ENCODE measurements at places on chromosomes 16 and 17.

- no peak for DNase-seq
These were observed 146.5 kb upstream of the PLCG2 start for GRCh38 chr16:81632392-81633146.

- DNase-seq: no peak
These were observed 7.4 kb downstream of the POLR2A start for GRCh38 chr17:7491583-7491982.

DNA sequence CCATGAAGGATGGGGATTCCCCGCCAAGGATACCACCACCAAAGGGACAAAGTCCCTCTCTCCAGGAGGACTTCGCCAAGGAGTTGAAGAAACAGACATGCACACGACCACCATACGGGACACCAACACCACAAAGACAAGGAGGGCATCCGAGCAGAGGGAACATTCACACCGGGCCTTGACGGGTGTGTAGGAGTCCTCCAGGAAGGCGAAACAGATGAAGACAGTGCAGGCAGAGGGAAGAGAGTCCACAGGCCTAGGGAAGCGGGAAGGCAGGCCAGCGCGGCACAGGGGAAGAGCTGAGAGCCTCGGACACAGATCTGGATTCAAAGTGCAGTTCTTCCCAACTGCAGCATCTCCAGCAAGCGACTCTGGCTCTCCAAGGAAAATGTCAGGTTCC lies 10.8 kb downstream of the COTL1 start:
- no peak for DNase-seq

DNA sequence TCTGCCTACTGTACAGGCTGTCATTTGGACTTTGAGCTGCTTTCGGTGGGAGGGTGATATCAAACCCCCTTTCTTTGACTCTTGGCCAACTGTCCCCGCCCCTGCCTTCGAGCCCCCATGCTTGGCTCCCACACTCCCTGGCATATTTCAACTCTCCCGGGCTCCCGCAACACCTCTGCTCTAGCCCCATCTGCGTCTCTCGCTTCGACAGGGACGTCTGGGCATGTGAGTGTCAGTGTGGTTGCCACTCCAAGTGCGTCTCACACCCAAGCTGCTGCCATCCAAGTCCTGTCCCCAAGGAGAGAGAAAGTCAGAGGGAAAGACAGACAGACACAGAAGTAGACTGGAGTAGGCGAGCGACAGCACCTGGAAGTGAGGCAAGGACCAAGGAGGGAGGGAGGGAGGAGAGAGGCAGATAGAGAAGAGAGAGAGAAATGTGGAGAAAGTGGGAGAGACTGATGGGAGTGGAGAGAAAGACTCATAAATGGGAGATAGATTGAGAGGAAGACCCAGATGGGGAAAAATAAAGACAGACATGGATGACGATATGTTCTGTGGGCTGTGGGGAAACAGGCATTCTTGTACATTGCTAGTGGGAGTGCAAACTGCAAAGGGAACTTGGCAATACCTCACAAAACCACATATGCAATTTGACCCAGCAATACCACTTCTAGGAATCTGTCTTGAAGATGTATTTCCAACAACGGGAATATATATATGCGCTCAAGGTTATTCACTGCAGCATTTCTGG lies 11.8 kb downstream of the STARD3 start:
- no peak for DNase-seq

DNA sequence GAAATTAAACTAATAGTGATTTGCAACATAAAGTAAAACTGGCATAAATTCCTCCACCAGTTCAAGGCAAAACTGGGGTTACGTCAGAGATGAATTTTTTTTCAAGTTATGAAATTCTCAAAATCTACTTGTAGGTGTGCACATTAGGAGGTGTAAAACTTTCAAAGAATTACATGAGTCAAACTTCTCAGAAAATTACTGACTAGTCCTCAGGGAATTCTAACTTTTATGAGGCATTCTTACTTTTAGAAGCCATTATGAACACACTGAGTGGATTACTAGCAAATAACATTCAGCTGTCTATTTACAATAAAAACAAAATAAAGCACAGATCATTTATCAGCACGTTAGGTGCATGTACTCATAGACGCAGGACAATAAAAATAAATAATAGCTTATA lies 348.7 kb downstream of the CDH11 start:
- no peak for DNase-seq

- DNase-seq: peak; percentile 52
These were observed at the start of gene DRC7 for GRCh38 chr16:57694725-57695679. Gene DRC7 (plus strand): TSS chr16:57694806. CDS start chr16:57697950, 3,144 bp downstream.

GRCh38 chr16:76125871-76126270 lies 151.3 kb upstream of the CNTNAP4 start:
- no peak for DNase-seq

DNA sequence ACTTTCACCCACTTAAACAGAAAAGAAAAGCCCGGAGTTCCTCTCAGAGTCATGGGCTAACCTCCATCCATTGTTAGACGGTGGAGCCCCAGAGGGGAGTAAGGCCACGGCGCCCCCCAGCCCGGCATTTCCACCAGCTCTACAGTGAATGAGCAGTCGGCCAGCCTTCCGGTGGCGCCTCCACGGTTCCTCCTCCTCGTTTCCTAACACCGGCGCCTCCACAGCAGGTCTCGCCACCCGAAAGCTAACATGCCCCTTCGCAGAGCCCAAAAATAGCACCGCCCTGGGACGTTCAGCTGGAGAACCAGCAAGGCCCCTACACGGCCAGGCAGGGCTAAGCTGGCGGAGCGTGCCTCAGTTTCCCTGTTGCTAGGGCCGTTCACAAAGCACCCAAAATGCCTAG lies 858 bp downstream of the MMD start:
- no peak for DNase-seq

- DNase-seq: no peak
These were observed 25.3 kb downstream of the CTRB2 start for GRCh38 chr16:75181630-75182029.

DNA sequence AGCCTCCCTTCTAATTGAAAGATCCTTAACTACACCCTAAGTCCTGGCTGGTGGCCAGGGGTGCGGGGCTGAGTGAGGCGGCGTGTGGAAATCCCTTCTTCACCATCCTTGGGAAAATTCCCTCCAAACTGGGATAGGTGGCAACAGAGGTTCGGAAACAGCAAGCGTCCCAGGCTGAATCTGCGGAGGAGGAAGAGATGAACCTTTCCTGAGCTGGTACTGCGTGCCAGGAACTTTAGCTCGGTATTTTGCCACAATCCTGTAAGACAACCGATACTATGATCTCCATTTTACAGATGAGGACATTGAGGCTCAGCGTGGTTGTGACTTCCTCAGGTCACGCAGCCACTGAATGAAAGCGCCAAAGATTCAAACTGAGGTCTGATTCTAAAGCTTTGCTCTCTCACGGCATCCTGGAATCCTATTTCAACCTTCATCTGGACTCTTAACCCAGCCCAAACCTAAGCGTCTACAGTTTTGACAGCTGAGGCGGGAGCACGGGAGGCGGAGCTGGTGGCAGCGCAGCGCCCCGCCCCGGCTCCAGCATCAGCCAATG lies 583 bp upstream of the CYLD start:
- no peak for DNase-seq

GRCh38 chr17:17072546-17072945 lies 30.3 kb downstream of the MPRIP start:
- no peak for DNase-seq

DNA sequence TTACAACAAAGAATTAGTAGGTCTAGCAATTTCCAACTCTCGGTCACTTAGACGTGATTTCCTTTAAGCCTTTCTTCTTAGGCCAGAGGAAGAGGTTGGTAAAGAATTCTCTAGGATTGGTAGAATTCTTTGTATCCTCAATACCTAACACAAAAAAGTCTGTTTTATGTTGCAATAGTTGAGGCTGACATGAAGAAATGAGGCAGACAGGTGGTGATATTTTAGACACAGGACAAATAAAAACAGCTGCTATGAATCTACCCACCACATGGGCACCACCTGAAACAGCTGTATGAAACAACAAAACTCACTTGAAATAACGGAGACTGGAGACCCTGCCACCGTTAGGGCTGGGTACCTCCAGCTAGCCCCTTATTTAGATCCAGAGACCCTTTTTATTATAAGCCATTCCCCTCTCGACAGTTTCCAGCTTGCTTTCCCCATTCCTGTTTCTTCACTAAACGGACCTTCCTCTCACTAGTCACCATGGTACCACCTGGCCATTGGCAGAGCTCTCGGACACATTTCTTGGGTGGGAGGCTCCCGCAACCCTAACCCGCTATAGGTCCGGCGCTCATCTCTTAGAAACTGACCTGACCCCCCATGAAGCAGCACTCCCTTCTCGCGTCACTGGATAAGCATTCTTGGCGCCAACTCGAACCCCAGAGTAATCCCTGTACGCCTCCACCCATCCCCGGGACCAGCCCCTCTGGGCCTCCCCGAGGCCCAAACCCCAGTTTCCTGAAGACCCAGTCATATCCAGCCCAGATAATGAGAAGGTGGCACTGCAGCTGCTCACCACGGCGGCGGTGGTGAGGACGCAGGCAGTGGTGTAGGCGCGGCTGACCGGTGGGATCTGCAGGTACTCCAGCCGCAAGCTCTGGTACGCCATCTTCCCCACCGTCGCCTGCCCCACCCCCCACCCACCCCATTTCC lies at the start of gene DERL2:
TSS of gene DERL2 (minus strand) at position 909 of the 936 bp plus-strand sequence. CDS start at position 892, 17 bp downstream.
- DNase-seq: no peak

DNA sequence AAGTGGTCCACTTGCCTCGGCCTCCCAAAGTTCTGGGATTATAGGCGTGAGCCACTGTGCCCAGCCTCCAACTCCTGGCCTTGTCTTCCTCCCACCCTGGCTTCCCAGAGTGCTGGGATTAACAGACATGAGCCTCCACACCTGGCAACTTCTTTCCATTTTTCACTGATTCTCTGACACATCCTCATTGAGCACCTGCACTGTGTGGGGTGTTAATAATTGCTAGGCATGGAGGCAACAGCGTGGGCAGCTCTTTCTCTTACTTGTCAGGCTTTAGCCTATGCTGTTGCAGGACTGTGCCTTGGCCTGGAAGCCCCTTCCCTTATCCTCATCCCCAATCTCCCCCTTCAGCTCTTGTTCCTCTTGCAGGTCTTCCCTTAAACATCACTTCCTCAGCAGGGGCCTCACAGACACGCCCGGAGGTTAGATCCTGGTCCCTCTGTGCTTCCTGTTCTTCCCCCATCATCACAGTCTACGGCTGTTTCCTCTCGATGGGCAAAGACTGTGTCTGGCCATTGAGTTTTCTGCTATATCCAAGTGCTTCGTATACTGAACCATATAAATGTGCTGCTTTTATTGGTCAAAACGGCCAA lies 7.9 kb downstream of the QPRT start:
- DNase-seq: no peak

DNA sequence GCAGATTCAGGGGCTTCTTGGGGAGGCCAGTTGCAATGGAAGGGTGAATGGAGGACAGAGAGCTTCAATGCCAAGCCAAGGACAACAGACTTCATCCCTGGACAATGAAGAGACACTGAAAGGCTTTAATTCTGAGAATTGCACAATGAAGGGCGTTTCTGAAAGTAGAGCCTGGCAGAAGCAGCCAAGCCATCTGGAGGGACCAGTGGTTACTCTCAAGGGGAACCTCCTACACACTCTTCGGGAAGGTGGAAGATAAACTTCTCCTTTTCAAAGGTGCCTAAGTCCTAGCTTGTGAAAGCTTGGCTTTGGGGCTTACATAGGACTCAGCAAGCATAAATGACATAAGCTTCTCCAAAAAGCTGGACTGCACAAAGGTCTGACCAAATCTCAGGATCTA lies 6.2 kb upstream of the CES1 start:
- DNase-seq: no peak

All from GM19239 (cell line).